Suprapubic skin (tissue), 4 donors: ENCODE measurements at places on chromosomes 12 and 14. TPM values are rescaled to one million over a fixed set of nuclear protein-coding genes. Genes with fewer than 3 reads are reported as not detected.
A peak's percentile ranks its signal among the peaks of the same experiment; 100 is the strongest.

The BCL11B gene
- total RNA-seq = 53.1 TPM

The PTPRR gene
- not detected for total RNA-seq

The DPF3 gene
- total RNA-seq = 0.39 TPM

The MOK gene
- total RNA-seq = 13.8 TPM

The SLC38A1 gene
- 102 TPM for total RNA-seq

DNA sequence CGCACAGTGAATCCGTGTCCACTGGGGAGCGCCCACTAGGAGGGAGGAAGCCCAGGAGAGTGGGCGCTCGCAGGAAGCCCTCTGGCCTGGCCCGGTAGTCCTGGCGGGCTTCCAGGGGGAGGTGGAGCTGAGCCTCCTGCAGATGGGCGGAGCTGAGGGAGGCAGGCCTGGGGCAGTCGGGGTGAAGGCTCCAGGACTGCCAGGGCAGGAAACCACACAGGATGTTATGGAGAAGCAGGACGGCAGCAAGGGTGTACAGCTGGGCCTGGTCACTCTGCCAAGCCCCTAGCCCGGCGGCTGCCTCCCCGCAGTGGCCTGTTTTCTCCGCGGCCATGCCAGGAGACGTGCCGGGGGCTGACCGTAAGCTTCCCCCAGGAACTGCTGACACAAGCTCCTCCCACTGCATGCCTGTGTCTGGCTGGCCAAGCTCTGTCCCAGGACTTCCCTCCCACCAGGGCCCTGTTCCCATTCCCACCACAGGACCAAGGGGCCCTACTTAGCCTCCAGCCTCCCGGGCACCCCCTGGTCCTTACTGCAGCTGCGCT is 143.4 kb upstream of the C14orf180 start:
- DNase-seq = peak; percentile 56

DNA sequence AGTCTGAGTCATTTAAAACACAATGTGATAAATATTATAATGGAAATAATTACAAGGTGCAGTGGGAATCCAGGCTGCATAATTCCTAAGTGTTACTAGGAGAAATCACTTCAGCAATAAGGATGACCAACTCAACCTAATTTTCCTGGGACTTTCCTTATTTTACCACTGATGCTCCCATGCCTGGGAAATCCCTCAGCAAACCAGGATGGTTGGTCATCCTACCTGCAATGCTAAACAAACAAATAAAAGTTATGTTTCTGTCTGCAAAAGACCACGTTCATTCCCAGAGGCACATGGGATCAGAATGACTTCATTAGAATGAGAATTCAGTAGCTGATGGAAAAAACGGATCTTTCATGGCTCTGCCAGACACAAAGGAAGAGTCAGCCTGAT is 130.8 kb upstream of the RAP1B start:
- DNase-seq = no peak

DNA sequence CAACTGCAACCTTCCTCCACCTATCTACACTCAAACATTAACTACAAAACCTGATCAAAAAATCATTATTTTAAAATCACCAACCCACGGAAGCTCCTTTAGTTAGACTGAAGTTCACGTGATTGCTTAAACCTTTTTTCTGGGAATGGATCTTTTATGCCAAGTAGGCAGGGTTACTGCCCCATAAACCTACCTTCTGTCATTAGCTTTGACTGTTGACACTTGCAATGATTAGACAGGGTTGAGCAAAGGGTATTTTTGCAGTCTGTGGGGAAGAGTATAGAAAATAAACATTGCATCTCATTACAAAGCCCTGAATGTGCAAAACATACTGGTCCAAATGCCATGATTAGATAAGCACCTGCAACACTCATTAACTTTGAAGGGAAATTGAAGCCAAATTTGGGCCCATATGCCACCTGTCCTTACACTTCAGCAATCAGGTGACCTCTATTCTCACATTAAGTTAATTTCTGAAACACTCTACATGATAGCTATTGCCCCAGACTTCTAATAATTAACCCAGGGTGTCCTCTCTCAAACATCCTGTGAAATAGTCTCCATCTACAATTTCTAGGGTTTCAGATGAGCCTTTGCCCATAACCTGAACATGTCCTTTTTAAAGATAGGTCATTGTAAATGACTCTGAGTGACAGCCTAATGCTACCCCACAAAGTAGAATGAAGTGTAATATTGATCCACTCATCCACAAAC is 156.0 kb upstream of the PLEKHG7 start:
- DNase-seq = no peak

GRCh38 chr12:71981149-71981548 is 42.5 kb downstream of the TPH2 start:
- DNase-seq = no peak

DNA sequence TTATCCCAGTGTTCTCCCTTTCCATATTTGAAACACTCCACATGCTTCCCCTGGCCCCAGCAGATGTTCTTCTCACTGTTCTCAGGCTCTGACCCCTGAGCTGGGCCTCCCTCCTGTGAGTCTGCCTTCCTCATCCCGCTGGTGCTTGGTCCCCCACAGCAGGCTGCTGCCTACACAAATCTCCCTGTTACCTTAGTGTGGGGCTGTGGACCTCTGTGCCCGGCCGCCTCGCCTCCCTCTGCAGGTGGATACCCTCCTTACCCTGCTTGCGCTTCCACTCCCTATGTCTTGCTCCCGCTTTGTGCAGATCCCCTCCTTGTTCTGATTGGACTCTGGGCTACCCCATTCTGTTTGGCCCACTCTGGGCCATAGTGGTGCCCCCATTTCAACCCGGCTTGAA is 6.9 kb downstream of the DERA start:
- DNase-seq = no peak

GRCh38 chr12:100207311-100207710 is 6.7 kb downstream of the ACTR6 start:
- DNase-seq = no peak

DNA sequence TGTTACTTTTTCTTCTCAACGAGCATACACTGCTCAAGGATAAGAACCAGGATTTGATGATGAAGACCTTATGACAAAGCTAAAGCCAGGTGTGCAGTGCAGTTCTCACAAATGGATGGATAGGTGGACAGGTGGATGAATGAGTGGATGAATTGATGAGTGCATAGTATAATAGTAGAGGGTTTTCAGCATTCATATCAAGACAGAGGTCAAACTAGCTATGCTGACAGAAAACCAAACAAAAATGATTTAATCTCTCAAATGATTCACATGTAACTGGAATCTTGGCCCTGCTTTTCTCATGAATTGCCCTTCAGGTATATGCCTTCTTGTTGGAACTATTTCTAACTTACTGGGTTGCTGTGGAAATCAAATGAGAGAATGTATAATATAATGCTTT is 240.9 kb downstream of the BCAT1 start:
- no peak for DNase-seq

DNA sequence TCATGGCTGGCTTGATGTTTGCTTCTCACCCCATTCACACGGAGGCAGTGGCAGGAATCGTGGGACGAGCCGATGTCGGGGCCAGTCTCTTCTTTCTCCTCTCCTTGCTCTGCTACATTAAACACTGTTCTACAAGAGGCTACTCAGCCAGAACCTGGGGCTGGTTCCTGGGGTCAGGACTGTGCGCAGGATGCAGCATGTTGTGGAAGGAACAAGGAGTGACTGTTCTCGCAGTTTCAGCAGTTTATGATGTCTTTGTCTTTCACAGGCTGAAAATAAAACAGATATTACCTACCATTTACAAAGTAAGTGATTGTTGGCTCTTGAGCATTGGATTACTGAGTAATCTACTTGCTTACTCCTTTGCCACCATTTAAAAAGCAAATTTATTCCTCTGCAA is 170.6 kb downstream of the TMTC2 start:
- no peak for DNase-seq

DNA sequence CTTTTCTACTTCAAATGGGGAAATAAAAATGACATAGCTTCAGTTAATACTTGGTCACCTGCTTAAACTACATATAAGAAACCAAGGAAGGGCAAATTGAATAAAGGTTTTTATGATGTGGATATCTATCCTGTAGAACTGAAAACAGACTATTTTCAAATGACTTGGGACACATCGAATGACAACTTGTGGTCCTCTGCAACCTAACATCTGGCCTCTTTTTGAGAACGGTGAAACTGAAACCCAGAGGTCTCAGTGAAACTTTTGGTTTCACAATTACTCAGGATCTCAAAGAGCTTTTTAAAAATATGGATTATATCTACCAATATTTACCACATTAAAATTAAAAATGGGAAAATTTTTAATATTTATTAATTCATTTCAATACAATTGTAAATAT is 65.2 kb downstream of the PPP2R5E start:
- no peak for DNase-seq

DNA sequence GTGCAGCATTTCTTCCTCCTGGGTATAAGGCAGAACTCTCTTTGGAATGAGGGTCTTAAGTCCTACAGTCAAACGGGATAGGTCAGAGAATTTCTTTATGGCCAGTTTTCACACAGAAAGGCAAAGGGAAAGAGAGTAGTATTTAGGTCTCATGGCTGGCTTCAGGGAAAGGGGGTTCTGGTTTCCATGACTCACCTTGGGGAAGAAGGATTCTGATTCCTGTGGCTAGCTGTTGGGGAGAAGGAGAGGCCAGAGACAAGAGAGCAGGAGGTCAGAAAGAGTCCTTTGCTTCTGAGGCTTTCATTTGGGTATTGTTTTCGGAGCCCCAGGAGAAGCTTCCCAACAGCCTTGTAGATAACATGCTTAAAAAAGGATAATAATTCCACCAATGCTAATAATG is 332.5 kb downstream of the NPAS3 start:
- DNase-seq = no peak

DNA sequence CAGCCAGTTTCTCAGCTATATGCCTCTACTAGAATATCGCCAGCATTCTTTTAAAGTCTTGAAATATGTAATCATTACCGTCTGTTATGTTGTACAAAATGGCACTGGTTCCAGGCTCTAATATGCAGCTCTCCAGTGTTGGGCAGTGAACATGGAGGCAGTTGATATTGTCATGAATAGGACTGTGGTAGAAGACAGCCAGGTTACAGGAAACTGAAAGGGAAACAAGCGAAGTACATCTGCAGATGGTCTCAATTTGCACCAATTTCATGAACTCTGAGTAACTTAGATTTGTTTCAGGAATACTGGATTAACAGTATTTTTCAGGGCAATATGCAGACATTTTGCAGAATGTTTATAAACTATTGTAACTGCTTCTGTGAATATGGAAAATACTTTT is 13.4 kb upstream of the KLHL42 start:
- DNase-seq = no peak

- no peak for DNase-seq
These were observed 46.8 kb upstream of the BEGAIN start for GRCh38 chr14:100634026-100634425.

GRCh38 chr14:95920769-95921438 is 44.3 kb downstream of the TUNAR start:
- no peak for DNase-seq

GRCh38 chr12:47984331-47984801 is 19.9 kb downstream of the COL2A1 start:
- no peak for DNase-seq
